ENCODE measurements at places on chromosomes 6 and 20. TPM values are rescaled to one million over a fixed set of nuclear protein-coding genes. Genes with fewer than 3 reads are reported as not detected.

The EYA2 gene
- 0.32 TPM for total RNA-seq

GRCh38 chr20:58930496-58930895 is 50.6 kb upstream of the NELFCD start:
- DNase-seq = no peak

GRCh38 chr6:122202576-122203137 is 196.8 kb upstream of the HSF2 start:
- no peak for DNase-seq

- DNase-seq = no peak
These were observed 4.7 kb downstream of the ADA start for GRCh38 chr20:44646641-44647274.

DNA sequence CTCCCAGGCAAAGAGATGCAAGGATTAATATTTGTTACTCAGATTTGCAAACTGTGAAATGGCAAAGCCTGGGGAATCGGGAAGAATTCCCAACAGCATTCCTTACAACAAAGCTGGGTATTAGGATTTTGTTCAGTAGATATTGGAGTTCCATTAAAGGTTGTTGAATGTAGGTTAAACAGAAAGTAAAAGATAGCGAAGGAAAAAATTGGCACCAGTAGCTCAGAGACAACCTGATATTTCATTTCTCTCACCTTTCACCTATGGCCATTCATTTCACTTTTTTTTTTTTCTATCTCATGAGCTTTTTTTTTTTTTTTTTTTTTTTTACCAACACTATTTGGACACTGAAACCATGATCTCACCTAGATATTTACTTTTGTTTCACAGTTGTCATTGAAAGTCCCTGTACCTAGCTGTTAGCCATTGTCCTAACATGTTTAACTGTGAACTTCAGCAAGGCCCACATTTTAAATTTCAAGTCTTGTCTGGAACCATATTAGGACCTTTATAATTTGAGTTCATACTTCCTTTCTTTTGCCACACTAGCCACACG is 552.5 kb downstream of the HAO1 start:
- DNase-seq = no peak

Measured in chondrocyte (in vitro differentiated cells).